ENCODE measurements at places on chromosomes 3 and 15. TPM values are rescaled to one million over a fixed set of nuclear protein-coding genes. Genes with fewer than 3 reads are reported as not detected.
A peak's percentile ranks its signal among the peaks of the same experiment; 100 is the strongest.

- no peak for DNase-seq
Measured at GRCh38 chr3:120875989-120876388, 32.0 kb upstream of the STXBP5L start.

DNA sequence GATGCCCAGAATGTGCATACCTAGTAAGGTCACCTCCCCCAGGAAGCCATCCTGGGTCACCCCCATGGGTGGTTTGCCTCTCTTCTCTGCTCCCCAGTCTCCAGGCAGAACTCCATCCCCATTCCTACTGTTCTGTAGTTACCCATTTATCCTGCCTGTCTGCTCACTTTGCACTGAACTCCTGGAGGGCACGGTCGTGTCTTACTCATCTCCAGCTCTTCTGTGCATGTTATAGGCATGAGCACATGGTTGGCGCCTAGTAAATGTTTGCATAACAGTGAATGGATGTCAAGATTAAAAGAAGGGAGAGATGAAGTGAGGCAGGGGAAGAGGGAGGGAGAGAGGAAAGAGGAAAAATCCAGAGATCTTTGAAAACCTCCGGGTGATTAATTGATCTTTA, 208.4 kb upstream of the TRIM42 start:
- DNase-seq = no peak

WDR93 gene
- total RNA-seq = 0.27 TPM

DNA sequence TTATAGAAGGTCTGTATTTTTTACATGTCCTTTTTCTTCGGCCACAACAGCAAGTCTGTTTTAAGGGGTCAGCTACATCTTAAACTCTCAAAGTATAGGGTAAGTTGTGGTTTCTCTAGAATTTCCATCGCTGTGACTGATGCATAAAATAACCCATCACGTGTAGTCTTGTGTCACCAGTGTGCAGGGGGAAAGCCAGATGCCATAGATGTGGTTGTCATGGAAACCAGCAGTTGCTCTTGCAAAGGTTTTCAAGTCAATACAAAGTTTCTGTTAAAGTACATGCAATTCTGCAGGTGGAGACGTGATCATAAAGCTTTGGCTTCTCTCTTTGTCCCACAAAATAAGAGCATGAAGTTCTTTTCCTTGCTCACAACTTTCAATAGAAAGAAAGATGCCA, 210.3 kb upstream of the ONECUT1 start:
- DNase-seq = no peak

GRCh38 chr3:53547327-53547726, 52.9 kb downstream of the CACNA1D start:
- no peak for DNase-seq

DNA sequence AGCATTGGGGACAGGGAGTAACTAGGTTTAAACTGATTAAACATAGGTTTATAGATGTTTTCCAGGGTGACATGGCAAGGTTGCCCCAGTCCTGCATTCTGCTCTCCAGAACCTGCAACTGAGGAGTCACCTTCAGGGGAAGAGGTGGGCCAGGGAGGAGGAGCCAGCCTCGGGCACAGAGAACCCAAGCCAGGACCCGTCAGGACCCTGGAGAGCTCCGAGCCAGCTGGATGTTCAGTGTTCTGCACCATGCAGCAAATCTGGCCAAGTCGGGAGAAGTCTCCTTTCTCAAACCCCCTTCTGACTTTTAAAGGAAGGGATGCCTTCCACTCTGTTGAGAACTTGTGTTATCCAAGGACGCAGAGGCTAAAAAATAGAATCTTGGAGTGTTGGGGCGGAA, 62.1 kb upstream of the SLC6A11 start:
- peak; percentile 74 for DNase-seq

DNA sequence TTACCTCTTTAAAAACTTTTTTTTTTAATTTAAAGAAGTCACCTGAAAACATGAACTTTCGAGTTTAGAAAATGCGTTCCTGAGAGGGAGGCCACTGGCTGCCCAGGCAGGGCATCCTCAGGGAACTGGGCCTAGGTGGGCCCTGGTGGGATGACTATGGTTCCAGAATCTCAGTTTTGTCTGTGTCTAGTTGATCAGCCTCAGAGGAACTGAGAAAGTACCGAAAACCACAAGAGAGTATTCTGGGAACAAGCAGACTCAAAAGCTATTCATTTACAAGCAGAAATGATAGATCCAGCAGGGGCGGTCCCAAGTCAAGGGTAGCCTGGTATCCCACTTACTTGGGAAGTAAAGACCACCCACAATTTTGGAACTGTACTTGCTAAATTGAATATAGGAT, 10.5 kb downstream of the WWTR1 start:
- no peak for DNase-seq

DNA sequence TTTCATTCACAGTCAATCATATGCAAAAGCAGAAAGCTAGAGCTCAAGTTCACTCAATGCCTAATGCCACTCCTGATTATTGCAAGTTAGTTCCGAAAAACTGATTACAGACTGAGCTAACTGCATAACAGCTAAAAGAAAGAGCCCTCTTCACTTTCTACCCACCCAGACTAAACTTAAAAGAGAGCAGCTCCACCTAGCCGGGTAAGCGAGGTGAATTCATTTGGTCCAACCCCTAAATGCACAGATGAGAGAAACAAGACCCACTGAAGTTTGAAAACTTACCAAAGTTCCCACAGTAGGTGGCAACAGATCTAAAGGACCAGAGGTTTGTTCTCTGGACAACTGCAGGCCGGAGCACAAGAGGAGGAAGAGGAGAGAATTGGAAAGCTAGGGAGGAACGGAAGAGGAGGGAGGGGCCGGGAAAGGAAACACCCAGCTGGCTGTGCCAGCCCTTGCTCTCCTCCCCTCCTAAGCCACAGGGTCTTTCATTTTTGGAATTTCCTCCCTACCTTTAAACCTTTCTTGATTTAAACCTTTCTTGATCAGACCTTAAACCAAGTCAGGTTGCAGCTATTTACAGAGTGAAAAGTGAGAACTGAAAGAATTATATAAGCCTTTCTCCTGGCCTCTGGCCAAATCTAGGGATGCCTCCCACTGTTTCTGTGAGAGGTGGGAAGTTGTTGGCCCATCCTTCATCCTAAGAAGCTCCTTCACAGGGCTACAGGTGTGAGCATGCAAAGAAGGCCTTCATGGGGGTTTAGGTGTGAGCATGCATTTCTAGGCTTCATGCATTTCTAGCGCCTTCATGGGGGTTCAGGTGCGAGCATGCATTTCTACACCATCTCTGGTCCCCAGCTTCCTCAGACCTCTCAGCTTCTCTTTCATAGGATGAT, 114.7 kb upstream of the LMOD3 start:
- DNase-seq = peak; percentile 7

DNA sequence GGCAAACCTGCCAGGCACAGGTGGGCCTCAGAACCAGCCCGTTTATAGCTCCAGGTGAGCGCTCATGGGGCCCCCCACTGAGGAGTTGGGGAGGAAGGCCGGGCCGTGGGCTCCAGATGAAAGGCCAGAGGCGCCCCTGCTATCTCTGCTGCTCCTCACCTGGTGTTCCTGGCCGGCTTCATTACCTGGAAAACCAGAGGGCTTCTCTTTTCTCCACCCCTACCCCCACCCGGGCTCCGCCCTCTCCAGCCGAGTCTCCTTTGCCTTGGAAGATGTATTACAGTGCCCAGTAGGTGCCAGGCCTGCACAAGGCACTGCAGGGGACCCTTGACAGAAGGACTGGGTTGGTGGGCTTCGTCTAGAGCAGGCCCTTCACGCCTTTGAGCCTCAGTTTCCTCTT, 111.4 kb downstream of the WNT7A start:
- no peak for DNase-seq

CCDC39 gene
- total RNA-seq = not detected

GRCh38 chr3:62873761-62874710, 1.2 kb downstream of the CADPS start:
- peak; percentile 4 for DNase-seq

ERICH6 gene
- not detected for total RNA-seq

TIMP4 gene
- total RNA-seq = not detected

DNA sequence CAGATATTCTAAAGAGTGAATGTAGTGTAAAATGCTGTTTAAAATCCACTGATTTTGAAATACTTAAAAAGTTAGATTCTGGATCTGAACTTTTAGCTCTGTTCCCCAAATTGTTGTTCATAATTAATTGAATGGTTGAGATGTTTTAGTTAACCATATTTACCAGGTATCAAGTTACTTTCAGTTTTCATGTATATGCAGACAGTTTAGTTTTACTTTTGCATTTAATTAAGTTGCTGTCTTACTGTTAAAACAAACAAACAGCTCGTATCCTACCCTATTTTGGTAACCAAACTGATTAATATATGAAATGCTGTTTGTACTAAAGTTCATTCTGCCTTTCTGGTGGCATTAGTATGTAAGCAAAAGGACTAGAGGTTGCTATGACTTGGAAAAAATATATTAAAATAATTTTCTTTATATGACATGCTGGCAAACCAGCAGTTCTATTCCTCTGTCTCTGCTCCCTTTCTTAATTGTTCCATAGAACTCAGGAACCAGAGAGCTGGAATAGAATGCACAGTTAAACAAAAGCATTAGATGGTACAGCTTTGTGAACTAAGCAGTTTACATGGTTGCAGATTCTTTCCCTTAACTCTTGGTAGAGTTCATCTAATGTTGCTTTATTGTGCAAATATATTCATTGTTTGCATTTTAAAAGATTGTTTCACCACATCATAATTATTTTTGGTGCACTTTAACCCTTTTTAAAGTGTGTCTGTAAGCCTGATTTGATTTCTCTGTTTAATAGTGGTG, 39.5 kb upstream of the SCAANT1 start:
- no peak for DNase-seq

- no peak for DNase-seq
Measured at GRCh38 chr3:13111873-13112520, 38.8 kb upstream of the IQSEC1 start.
